ENCODE measurements at places on chromosomes 5 and 9.

DNA sequence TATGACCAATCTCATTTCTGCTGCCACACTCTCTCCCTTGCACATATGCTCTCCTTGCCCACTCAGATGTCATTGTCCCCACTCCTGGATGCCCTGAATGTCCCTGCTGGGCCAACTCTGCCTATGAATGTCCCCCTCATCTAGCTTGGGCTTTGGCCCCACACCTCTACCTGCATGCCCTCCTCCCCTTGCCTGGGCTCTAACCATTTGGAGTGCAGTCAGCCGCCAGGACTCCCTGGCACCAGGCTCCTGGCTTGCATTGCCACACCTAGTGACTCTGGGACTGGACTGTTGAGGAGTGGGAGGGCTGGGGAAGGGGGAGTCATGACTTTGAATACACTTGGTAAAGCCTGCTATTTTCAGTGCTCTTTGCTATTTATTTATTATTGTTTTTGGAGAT lies 41.6 kb upstream of the POMT1 start:
- DNase-seq = no peak

GRCh38 chr9:21796768-21797167 lies 5.7 kb upstream of the MTAP start:
- no peak for DNase-seq

- no peak for DNase-seq
Observed at GRCh38 chr9:16236311-16236710, 634.2 kb downstream of the BNC2 start.

DNA sequence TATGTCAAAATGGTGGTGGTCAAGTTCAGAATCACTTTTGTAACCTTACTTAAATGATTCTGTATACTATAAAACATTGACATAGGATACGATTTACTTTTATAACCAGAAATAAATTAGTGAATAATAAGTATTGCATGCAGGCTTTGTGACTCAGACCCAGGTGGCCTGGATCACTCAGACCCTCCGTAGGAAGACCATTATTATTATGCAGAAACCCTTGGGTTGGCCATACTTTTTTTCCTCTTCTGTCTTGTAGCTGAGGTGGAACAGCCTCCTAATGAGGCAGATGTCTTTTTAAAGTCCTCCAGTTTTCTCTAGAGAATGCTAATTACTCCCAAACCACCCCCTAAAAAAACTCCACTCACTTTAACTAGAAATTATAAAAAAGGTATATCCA lies 121.9 kb downstream of the LPAR1 start:
- DNase-seq = no peak

- no peak for DNase-seq
Observed at GRCh38 chr5:149903404-149903803, 41.2 kb downstream of the PDE6A start.

DNA sequence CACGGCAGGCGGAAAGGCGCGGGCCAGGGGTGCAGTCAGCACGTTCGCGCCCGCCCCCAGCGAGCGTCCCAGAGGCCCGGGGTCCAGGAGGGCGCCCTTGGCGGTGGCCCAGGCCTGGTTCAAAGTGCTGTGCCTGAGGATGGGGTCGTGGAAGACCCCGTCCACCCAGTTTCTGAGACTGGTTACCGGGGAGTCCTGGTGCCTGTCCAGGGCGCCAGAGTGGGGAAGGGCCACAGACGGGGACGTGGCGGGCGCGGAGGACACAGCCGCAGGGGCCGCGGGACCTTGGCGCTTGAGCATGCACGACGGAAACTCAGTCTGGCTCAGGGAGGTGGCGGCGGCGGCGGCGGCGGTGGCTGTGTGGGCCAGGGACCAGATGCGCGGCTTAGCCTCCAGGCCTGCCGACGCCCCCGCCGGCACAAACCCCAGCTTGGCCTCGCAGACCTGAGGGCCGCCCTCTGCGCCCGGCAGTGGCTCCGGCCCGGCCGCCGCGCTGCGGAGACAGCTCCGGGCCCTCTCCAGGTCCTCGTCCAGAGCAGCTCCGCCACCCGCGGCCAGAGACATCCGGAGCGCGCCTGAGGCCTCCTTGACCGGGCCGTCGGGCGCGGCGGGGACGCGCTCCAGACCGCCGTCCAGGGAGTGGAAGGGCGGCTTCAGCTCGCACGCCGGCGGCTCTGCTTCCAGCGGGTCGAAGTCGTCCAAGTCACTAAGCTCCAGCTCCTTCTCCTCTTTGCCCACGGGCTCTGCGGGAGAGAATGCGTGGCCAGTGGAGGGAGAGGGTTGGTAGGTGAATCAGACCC lies 4.5 kb downstream of the IRX4 start:
- DNase-seq = no peak

- no peak for DNase-seq
Observed at GRCh38 chr5:135216471-135217343, 182.3 kb downstream of the MACROH2A1 start.

- no peak for DNase-seq
Observed at GRCh38 chr9:127361561-127361960, 35.4 kb upstream of the SLC2A8 start.

GRCh38 chr9:126927419-126927818 lies 12.8 kb downstream of the RALGPS1 start:
- no peak for DNase-seq

GRCh38 chr9:95055851-95056551 lies 261.5 kb downstream of the FANCC start:
- DNase-seq = no peak

GRCh38 chr5:14263699-14264098 lies 120.6 kb downstream of the TRIO start:
- no peak for DNase-seq

DNA sequence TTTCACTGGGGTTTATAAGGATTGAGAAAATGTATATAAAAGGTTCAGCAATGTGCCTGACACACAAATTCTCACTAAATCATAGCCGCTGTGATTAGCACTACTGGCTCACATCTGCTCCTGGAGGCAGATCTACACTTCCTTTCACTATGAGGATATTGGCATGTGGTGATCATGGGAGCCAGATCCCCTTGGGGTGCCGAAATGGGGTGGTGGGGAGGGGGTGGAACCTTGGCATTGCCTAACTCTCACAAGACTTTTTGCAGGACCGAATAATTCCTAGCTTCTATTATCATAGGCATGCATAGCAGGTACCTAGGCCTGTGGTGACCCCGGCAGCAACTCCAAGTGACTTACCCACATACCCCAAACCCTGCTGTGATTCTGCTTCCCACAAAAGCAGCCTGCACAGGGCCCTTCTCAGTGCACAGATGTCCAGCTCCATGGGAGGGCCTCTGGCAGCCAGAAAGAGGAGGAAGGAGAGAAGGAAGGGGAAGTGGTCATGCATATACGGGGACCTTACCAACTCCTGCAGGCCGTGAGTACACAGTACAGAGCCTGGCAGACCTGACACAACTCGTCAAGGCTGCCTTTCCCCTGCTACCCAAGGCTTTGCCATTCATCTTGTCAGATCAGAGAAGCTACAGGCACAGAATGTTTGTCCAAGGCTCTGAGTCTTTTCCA lies 61.3 kb upstream of the IQGAP2 start:
- DNase-seq = no peak

DNA sequence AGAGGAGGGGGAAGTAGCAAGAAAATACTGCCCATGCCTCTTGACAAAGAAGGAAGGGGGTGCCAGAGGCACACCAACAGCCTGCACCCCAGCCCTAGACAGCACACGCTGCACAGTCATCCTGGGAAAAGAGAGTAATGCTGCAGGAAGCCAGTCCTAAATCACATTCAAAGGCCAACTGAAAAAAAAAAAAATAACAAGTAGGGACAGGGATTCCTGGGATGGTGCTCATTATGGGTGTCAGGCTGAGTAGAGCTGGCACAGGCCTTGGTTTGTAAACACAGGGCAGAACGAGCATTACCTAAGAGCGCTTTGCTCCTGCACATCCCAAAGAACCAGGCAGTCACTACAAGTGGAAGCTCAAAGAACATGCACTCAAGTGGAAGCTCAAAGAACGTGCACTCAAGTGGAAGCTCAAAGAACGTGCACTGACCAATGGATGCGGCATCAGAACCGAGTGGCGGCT lies 7.8 kb downstream of the RAPGEF1 start:
- DNase-seq = no peak

GRCh38 chr5:151200913-151201595 lies 22.8 kb downstream of the CCDC69 start:
- no peak for DNase-seq

DNA sequence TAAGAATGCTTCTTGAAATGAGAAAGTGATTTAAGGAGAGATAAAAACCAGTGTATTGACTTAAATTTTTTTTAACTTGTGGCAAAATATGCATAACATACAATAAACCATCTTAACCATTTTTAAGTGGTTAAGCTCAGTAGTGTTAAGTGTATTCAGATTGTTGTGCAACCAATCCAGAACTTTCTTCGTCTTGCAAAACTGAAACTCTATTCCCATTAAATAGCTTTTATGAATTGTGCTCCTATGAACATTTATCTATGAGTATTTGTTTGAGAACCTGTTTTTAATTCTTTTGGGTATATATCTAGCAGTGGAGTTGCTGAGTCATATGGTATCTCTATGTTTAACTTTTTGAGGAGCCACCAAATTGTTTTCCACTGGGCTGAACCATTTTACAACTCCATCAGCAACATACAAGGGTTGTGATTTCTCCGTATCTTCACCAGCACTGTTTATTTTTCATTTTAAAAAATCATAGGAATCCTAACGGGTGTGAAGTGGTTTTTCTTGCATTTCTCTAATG lies 76.6 kb upstream of the ACTBL2 start:
- DNase-seq = no peak

- no peak for DNase-seq
Observed at GRCh38 chr5:3546028-3546427, 49.6 kb upstream of the IRX1 start.

DNA sequence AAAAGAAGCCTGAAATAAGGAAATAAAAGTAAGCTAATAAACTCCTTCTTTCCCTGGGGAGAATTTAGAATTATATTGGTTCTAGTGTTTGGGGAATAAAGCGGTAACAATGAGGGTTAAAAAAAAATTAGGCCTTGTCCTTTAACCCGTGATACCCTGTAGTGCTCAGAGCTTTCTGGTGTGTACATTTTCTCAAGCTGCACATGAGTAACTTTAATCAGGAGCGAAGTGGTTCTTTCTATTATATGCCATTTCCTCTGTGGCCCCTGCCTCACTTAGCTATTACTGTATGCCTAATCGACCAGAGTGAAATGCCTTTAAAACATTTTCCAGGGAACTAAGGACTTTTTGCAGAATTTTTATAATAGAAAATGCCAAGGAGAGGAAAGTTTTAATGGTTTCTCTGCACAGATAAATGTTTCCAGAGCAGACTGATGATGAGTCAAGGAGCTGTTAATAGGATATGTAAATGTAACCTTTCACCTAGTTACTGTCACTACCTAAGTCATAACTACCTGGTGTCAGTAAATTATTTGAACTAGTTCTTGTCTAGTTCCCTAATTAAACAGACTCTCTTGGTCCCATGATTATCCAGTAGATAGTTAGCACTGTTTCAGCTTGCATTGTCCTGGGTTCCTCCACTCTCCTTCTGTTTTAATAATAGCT lies 7.6 kb downstream of the PAM start:
- no peak for DNase-seq

DNA sequence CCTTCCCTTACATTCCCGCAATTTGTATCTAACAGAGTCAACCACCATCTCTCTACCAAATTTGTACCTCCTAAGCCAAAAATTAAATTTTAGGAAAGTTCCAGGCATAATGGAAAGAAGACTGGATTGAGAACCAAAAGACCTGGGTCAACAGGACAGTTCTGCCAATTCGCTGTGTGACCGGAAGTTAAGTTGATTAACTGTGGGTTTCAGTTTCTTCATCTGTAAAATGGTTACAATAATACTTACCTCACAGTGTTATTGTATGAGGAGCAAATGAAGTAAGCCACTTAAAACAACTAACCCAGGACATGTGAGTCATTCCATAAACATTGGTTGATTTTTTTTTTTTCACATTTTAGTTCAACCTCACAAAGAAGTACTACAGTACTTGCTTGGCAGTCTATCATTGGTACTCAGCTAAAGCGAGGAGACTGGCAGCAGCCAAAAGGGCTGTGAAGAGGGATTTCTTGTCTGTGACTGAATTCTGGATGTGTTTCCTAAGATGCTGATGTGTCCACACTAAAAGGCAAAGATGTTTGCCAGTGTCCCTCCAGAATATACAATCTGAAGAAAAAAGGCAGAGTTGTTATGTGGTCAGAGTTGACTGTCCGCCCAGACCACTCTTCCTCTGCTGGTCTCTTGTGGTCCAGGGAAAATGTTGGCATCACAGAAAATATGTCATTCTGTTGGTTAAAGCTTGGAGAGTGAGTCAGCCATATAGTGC lies 198.6 kb downstream of the TLE1 start:
- DNase-seq = no peak

- no peak for DNase-seq
Observed at GRCh38 chr9:82247318-82247717, 258.7 kb downstream of the SPATA31D1 start.

DNA sequence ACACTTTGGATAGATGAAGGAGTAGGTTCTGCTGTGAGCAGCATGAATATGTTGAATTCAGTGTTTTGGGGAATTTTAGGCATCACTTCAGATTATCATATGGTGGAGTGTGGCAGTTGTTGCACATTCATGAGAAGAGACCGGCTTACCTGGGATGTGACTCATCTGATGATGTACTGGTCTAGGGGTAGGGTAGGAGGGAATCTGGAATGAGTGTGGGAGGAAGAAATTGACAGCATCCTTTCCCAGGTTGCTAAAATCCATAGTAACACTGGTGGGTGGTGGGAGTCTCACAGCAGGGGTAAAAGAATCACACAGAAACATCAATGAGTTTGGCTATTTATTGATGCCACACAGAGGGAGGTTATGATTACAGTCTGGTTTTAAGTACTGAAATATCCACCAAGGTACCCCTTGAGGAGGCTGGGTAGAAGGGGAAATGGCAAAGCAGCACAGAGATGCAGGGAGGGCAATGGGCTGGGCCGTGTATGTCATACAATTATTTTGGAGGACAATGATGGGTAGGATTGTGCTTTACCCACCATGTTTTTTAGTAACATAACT lies 82.5 kb downstream of the TARS1 start:
- peak; percentile 59 for DNase-seq

All from head of caudate nucleus (tissue), 42 donors.